ENCODE measurements at places on chromosomes 12 and 14.

DNA sequence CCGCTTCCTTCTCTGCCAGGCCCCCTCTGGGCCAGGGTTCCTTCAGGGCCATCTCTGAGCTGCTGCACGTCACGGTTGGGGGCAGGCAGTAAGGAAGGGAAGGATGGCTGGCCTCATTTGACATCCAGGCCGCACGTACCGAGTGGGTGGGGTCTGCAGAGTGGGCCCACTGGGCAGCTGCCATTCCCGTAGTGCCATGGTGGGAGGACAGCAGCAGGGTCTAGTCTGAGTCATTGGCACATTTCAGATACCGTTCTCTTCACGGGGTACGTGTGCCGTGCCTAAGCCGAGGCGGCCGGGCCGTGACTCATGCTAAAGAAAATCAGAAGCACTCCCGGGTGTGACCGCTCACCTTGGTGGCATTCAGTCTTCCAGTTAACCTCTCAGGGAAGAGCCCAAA is 43.9 kb downstream of the IL31 start:
- no peak for DNase-seq

DNA sequence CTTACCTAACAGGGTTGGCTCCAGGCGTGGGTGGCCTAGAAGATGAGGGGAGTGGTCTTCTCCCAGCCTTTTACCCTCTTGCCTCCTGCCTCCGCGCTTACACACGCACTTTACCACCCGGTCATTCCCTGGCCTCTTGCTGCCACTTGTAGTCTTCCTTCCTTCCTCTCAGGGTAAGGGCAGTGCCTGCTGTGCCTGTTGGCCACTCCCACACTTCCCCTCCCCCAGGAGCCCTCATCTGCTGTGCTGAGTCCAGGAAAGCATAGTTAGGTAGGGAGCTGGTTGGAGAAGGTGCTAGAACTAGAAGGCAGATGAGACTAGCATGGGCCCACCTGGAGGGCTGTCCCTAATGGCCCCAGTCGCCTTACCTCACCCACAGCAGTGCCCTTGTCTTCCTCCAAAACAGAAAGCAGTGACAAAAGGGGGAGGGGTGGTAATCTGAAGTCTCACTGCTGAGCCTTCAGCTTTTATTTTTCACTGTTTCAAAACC is 54.3 kb upstream of the SRSF5 start:
- DNase-seq, result peak; percentile 20

GRCh38 chr14:29810682-29811081 is 117.0 kb downstream of the PRKD1 start:
- no peak for DNase-seq

GRCh38 chr12:7190268-7191055 is 976 bp downstream of the PEX5 start:
- no peak for DNase-seq

GRCh38 chr14:34093883-34094282 is 143.0 kb upstream of the EGLN3 start:
- DNase-seq, result no peak

GRCh38 chr14:45658226-45658916 is 405.4 kb upstream of the MIS18BP1 start:
- DNase-seq, result no peak

DNA sequence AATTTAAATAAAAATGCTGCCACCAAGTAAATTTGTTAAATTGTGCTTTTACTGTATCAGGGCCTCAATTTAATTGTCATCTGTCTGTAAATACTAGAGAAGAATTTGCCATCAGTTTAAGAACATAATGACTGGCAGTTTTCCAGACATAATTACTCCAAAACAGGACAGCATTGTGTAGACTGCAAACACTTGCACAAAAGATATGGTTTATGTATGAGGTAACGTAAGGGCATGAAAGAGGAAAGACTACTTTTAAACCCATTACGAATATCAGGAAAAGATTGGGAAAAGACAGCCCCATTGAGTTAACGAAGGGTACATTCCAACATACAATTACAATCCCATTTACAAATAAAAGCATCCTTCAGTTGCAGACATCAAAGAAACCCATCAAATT is 59.8 kb upstream of the KRR1 start:
- no peak for DNase-seq

All from CD4-positive, alpha-beta T cell treated with Interleukin-10 for 1 hour (primary cell).